ENCODE measurements at places on chromosomes 7 and 10.
A peak's percentile ranks its signal among the peaks of the same experiment; 100 is the strongest.

DNA sequence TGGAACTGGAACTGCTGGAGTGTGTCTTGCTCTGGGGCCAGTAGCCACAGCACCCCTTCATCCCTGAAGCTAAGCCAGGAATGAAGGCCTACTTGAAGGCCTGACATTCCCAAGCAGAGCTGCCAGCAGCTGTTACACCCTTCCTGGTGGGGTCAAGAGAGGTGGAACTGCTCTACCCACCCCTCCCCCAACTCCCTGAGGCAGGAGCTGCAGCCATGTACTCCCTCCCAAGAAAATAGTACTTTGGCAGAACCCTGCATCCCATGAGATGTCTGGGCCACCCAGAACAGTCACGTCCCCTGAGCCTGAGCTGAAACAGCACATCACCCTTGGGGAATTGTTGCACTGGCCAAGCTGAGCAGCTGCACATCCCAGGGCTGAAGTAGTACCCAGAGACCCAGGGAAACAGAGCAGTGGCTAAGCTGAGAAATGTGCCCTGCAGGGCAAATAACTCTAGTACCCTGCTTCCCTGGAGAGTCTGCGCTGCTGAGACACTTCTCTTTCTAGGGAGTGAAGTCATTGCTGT, 63.4 kb upstream of the PLA2G12B start:
- DNase-seq, result no peak

DNA sequence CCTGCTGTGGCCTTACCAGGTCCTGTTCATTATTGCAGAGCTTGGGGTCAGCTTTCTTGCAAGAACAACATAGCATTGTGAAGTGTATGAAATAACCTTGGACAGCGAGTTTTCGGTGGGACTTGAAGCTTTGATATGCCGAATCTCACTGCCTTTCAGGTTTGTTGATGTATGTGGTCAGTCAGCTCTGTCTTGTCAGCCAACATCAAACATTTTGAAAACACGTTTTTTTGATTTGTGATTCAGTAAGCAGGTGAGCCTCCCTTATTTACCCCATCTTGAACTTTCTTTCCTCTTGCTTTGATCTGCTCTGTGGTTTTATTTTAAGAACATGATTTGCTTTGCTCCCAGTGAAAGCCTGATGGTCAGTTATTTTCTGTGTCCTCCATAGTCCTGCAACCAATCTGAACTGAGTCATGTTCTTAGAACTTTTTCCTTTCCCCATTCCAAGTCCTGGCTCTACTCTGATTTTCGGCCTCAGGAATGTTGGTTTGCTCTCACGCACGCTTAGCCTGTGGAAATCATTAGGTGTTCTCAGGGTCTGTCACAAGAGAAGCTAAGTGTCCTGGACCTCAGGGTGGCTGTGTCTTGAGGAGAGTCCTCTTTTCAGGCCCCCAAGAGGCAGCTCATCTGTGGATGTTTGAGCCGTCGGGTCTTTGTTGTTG, 8.7 kb downstream of the WBP1L start:
- no peak for DNase-seq

GRCh38 chr7:50448823-50449222, 1.3 kb downstream of the FIGNL1 start:
- no peak for DNase-seq

DNA sequence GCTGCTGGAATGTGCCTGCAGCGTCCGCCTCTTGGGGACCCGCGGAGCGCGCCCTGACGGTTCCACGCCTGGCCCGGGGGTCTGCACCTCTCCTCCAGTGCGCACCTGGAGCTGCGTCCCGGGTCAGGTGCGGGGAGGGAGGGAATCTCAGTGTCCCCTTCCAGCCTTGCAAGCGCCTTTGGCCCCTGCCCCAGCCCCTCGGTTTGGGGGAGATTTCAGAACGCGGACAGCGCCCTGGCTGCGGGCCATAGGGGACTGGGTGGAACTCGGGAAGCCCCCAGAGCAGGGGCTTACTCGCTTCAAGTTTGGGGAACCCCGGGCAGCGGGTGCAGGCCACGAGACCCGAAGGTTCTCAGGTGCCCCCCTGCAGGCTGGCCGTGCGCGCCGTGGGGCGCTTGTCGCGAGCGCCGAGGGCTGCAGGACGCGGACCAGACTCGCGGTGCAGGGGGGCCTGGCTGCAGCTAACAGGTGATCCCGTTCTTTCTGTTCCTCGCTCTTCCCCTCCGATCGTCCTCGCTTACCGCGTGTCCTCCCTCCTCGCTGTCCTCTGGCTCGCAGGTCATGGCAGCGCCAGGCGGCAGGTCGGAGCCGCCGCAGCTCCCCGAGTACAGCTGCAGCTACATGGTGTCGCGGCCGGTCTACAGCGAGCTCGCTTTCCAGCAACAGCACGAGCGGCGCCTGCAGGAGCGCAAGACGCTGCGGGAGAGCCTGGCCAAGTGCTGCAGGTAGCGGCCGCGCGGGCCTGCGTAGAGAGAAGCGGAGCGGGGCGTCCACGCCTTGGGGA, 645 bp downstream of the SLC26A4 start:
- DNase-seq, result peak; percentile 70

- peak; percentile 64 for DNase-seq
These were observed 100.6 kb downstream of the KAT6B start for GRCh38 chr10:74926791-74927585.

- DNase-seq, result no peak
These were observed 8.0 kb downstream of the CYREN start for GRCh38 chr7:135162382-135163001.
